ENCODE measurements at places on chromosomes 16 and 17. TPM values are rescaled to one million over a fixed set of nuclear protein-coding genes. Genes with fewer than 3 reads are reported as not detected.

- DNase-seq = no peak
Observed at GRCh38 chr16:26961459-26961858, 105.3 kb upstream of the C16orf82 start.

The SNRNP25 gene
- 20.7 TPM for total RNA-seq

DNA sequence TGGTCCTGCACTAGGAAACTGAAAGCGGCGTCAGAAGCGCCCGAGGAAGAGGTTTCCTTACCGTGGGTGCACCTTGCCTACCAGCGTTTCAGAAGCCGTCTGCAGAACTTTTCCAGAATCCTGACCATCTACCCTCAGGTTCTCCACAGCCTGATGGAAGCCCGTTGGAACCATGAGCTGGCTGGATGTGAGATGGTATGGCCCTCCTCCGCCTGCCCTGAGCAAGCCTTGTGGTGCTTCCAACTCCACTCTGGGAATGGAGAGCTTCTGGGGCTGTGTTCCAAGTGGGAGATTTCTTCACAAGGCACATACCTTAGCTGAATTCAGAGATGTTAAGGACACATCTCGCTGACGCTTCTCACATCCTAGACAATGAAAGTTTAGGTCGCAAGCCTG, 51.8 kb upstream of the ENDOV start:
- no peak for DNase-seq

DNA sequence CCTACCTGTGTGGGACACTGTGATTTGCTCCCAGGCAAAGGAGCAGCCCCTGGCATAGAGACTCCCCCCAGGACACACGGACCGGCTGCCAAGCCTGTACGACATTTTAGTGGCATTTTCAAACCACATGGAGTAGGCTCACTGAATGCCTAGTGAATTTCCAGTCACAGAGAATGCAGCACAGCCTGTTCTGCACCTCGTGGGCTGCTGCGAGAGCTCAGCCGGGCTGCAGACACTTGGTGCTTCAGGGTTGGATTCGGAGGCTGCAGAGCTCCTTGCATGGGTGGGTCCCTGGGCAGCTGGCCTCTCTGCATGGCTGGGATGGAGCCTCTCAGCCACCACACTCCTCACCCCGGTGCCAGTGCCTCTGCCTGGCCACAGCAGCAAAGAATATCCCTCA, 51.2 kb upstream of the HNF1B start:
- no peak for DNase-seq

DNA sequence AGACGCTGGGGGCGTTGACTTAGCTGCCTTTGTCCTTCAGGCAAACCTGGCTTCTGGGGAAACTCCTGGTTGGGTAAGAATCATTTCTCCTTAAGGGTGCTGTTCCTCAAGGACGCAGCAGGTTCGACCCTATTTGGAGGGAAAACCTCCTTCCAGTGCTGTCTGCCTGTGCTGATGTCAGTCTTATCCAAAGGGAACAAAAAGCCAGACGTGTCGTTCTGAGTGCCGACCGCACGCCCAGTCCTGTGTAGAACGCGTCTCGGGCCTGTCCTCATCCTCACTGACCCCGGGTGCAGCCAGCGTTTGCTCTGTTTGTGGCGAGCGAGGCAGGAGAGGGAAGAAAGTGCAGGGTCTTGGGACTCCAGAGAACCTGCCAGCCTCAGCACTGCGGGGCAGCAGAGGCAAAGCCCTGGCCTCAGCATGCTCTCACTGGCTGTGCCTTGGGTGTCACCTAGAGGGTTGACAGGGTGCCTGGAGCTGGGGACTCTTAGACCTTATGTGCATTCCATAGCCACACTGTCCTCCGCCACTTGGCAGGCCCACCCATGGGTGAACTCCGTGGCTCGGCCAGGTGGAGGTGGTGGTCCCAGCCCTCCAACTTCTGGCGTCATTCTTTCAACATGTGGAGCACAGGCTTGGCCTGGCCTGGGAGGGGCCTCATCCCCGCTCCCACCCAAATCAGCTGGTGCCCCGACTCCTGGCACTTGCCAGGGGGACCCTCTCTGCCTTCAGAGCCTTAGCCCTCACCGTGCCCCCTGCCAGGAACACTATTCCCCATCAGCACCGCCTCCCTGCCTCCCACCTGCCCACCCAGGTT, 6.0 kb downstream of the SNN start:
- DNase-seq = no peak

DNA sequence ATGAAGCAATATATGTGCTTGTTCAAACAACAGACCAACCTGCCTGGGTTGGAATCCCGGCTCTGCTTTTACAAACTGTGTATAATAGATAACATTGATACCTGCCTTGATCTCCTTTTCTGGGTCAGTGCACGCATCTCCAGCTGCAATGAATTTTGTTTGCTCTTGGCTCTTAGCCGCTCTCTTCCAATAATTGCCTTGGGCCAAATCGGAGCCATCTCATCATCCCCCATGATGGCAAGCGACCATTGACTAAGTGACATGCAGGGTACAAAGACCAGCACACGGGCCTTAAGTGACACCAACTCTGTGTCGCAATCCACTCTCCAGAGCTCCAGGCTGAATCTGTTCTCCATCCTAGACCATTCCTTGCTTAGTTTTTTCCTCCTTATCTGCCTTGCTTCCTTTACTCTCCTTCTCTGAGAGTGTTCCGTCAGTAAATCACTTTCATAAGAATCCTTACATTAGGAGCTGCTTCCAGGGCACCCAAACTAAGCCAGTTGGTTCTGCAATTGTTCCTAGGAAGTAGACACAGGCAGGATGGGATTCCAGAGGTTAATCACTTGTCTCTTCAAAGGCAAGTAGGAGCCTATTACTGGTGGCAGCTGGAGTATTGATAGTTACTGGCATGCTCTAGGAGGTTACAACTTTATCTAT, 134.2 kb downstream of the ABCA8 start:
- no peak for DNase-seq

The ACADVL gene
- total RNA-seq = 1,134 TPM

The CD300H gene
- total RNA-seq = not detected

GRCh38 chr17:62925267-62925836, 40.7 kb upstream of the TANC2 start:
- no peak for DNase-seq

The COL1A1 gene
- total RNA-seq = 91.9 TPM

The TNS4 gene
- 10.5 TPM for total RNA-seq

The C17orf113 gene
- total RNA-seq = 1.8 TPM

GRCh38 chr16:12318661-12319427, 342.3 kb downstream of the SNX29 start:
- DNase-seq = no peak

The TMEM98 gene
- 111 TPM for total RNA-seq

DNA sequence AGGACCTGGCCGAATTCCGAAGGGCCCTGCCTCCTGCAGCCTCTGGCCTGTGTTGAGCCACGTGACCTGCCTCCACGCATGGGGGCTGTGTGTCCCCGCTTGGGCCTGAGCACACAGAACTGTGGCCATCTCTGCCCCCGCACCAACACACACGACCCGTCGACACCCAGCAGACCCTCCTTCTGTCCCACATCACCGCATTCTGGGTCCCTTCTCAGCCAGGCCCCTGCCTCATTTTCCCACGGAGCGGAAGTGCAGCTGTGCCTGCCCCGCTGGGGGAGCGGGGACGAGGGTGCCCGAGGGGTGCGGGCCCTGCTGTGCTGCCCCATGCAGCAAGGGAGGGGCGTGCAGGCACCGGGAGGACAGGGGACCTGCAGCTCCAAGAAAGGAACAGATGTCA, 18.4 kb downstream of the NDUFAF8 start:
- no peak for DNase-seq

GRCh38 chr16:80915079-80915450, 91.6 kb downstream of the CMC2 start:
- DNase-seq = no peak

DNA sequence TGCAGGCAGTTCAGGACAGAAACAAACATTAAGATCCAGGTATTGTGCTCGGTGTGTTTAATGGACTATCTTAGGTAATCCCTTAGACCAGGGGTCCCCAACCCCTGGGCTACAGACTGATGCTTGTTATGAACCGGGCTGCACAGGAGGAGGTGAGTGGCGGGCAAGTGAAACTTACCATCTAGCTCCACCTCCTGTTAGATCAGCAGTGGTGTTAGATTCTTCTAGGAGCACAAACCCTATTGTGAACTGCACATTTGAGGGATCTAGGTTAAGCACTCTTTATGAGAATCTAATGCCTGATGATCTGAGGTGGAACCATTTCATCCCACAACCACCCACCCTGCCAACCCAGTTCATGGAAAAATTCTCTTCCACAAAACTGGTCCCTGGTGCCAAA, 37.8 kb upstream of the ASIC2 start:
- DNase-seq = no peak

The PIPOX gene
- 2.2 TPM for total RNA-seq

The PLD6 gene
- 0.98 TPM for total RNA-seq

DNA sequence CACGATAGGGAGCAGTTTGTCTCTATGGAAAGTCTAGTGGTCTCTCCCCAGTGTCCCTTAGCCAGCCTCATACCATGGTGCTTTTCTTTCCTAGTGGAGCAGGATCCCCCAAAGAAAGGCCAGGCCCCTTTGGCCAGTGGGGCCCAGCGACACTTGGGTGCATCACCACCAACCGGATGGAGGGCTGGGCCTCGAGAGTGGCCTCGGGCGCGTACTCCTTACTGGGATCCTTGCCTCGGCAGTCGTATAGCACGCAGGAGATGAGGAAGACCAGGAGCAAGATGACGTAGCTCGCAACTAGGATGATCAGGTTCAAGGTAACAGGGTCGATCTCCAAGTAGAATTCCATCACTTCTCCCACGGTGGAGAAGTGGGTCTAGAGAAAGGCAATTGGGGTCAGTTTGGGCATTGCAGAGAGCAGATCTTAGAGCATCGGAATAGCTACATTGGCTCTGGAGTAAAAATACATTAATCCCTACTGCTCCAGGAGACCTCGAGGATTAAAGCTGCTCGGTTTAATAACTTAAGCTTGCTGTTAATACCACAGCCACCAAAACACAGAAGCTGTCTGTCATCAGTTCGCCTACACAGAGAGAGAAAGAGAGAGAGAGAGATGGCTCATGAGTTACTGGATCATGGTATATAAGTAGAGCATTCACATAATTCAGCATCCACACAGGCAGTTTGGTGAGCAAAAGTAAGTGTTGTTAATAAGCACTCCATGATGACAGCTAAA, at the start of gene SMIM36:
TSS of gene SMIM36 (minus strand) at position 467 of the 736 bp plus-strand sequence.
- no peak for DNase-seq

GRCh38 chr16:89334461-89334860, 117.0 kb downstream of the ZNF778 start:
- no peak for DNase-seq

The PLCG2 gene
- 20.0 TPM for total RNA-seq

DNA sequence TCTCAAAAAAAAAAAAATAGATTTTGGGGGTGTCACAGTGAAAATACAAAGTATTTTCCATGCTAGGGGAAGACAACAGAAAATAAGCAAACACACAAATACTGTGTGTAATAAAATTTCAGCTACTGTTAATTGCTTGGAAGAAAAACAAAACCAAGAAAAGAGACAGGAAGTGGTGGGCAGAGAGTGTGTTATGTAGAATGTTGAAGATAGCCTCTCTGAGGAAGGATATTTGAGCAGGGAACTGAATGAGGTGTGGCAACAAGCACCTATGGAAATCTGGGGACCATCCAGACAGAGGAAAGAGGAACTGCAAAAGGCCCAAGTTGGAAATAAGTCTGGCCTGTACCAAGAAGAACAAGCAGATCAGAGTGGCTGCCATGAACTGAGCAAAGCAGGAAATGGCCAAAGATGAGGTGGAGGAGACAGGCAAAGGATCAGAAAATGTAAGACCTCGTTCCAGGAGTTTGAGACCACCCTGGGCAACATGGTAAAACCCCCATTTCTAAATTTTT, 7.8 kb upstream of the USP31 start:
- DNase-seq = no peak

The OR3A3 gene
- total RNA-seq = not detected

The KIF2B gene
- total RNA-seq = not detected

DNA sequence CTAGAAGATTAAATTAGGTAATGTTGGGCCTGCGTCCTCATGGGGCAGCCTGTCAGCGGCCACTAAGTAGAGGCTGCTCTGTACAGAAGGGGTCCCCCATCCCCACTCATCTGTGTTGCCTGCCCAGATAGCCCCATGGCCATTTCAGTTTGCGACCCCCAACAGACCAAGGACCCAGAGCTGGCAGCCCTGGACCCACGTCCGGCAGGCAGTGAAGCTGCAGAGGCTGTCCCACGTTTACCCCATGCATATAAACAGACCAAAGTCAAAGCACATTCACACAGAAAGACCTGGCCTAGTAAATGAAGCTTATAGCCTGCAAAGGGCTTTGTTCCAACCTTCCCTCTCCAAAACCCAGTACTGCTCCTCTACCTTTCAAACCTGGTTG, 4.6 kb downstream of the PDF start:
- DNase-seq = no peak

- no peak for DNase-seq
Observed at GRCh38 chr17:41453066-41453465, 12.3 kb upstream of the KRT38 start.

GRCh38 chr16:77611386-77611785, 110.9 kb upstream of the NUDT7 start:
- DNase-seq = no peak

DNA sequence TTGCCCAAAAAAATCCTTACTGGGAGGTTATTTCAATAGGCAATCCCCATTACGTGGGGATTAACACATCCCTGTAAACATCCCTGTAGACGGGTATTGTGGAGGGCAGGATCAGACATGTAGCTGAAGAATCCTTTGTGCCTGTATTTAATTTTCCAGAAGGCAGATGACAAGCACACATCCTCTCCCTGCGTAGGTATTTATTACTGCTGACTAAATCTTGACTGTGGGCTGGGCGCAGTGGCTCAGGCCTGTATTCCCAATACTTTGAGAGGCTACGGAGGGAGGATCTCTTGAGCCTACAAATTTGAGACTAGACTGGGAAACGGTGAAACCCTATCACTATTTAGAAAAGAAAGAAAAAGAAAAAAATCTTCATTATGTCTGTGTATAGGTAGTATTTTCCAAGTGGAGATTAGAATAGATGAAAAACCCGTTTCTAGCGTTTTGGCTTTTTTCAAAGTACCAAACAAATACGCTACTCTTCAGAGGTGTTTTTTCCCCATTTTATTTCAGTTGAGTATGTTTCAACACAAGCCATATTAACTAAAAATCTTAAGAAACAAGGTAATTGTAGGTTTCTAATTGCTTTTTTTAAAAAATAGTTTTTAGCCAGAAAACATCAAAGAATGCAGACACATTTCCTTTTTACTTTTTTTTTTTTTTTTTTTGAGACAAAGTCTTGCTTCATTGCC, 1.5 kb upstream of the MARF1 start:
- DNase-seq = peak; percentile 40

DNA sequence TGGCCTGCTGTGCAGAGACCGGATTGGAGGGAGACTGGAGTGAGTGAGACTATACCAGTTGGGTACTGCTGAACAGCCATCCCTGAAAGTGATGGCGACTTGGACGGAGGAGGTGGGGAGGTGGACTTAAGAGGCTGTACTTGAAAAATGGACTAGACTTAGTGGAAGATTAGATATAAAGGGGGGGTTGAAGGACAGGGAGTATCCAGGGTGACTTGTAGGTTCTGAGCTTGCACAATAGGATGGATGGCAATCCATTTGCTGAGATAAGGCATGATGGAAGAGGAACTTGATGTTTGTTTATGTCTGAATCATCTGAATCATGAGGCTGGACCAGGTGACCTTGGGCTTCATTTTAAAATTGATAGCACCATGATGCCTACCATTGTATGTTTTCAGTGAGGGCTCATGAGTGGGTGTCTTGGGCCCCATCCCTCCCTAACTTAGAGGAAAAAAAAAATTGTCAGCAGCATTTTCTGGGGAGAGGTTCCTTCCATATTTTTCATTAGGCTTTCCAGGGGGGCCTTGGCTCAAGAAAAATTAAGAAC, 41.2 kb downstream of the PRKCA start:
- DNase-seq = no peak
